Activated CD4-positive, alpha-beta T cell treated with anti-CD3 and anti-CD28 coated beads, Interleukin-2, Interleukin-6, amounts not matched to agents 100 ng/mL and 50 ng/mL, durations not matched to agents 16 hours and 8 hours (primary cell): ENCODE measurements at places on chromosomes 5 and 9.

- no peak for DNase-seq
Measured at GRCh38 chr5:109697339-109697738, 7.6 kb downstream of the MAN2A1 start.

DNA sequence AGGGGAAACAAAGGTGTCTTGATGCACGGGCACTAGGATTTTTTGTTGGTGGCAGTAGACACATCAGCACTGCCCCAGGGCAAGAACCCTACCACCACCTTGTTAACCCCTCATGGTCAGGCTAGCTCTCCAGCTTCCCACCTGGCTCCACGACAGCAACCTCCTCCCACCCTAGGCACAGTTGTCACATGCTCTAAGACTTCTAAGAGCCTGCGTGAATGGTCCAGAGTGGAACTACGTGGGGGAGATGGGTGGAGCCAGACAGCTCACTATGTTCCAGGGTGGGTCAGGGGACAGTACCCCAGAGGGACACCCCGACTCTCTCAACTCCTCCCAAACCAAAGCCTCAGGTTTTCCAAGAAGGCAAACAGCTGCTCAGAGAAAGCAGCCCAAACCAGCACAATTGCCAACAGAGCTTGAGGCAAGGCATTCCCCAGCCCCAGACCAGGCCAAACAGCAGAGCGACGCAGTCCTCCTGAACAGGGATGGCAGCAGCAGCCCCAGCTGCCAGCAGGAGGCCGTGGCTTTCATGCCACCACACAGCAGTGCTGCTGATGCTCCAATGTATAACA is 78.0 kb downstream of the NRG2 start:
- no peak for DNase-seq

- peak; percentile 39 for DNase-seq
Measured at GRCh38 chr5:80127116-80127552, 92.0 kb downstream of the THBS4 start.

- DNase-seq, result no peak
Measured at GRCh38 chr9:100082782-100083181, 16.0 kb downstream of the ERP44 start.

GRCh38 chr5:112379542-112380325 is 39.3 kb downstream of the EPB41L4A start:
- no peak for DNase-seq

DNA sequence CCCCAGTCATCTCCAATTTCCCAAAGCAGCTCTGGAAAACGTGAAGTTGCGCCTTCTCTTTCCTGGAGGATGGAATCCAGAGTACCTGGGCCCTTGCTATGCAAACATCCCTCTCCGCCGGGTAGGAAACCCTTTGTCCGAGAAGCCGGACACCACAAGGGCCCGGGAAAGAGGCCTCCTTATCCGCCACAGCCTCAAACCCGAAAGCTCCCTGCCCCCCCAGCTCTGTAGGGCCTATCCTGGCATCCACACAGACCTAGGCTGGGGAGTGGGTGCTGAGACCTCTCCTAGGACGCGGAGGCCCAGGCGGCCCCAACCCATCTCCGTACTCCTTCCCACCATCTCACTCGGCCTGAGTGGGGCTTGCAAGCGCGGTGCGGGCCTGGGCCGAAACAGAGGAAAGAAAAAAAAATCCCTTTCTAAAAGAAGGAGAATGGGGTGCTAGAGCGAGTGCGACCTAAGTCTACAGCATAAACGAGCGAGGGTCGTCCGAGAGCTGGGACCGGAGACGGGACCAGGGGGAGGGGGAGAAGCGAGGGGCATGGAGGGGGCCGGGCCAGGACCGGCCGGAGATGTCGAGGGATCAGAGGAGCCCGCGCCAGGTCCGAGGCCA is 624 bp downstream of the FBXW11 start:
- peak; percentile 30 for DNase-seq

DNA sequence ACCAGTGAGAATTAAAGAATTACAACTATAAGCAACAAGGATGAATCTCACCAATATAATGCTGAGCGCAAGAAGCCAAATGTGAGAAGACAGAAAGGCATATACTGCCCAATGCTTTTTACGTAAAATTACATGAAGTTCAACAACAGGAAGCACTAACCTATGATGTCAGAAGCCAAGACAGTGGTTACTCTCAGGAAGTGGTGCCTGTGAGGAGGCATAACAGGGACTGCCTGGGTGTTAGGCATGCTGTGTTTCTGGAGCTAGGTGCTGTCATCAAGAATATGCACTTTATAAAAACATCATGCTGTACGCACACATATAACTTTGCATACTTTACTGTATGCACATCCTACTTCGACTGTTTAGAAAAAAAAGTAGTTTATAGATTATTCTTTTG is 30.1 kb downstream of the FRMD3 start:
- DNase-seq, result peak; percentile 3

DNA sequence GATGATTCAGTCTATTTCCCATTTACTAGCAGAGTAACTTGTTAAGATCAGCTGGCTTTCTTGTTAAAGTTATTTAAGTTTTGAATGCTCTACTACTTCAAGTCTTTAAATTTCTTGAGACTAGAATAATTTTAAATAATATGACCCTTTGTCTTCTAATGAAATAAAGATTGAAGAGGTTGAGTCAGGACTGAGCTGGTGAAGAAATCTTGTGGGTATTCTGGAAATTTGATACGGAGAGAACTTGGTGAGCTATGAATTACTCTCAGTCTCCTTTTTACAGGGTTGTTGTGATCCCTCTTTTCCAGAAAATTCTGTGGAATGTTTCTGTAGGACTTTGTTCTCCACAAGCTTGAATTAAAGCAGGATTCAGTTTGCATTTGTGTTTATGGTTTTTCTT is 29.3 kb downstream of the RNF20 start:
- no peak for DNase-seq

GRCh38 chr5:148937830-148938521 is 111.6 kb downstream of the ADRB2 start:
- DNase-seq, result no peak

DNA sequence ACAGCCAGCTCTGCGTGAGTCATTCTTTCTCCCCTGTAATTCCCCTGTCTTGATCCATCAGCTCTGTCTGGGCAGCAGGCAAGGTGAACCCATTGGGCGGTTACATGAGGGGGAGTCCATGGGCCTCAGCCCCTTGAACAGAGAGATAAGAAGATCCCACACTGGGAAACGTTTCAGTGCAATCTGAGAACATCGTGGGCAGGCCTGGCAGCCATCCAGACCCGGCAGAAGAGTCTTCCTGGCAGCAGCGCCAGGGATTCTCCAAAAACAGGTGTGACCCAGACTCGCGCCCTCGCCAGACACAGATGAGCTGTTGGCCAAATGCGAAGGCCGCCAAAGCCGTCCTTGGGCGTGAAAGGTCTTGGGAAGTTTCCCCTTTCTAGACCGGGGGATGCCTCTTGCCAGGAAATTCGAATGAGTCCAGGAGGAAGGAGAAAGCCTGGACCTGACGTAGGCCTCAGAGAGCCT is 6.4 kb upstream of the SLC12A7 start:
- no peak for DNase-seq

GRCh38 chr9:14096258-14096922 is 217.6 kb downstream of the NFIB start:
- DNase-seq, result no peak

DNA sequence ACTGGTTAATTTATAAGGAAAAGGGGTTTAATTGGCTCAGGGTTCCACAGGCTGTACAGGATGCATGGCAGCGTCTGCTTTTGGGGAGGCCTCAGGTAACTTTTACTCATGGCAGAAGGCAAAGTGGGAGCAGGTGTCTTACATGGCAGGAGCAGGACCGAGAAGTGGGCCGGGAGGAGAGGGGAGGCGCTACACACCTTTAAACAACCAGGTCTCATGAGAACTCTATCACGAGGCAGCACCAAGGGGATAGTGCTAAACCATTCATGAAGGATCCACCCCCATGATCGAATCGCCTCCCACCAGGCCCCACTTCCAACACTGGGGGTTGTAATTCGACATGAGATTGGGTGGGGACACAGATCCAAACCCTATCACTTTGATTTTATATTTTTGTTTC is 21.7 kb downstream of the TMEM171 start:
- DNase-seq, result no peak

GRCh38 chr9:130756455-130757152 is 63.0 kb downstream of the EXOSC2 start:
- no peak for DNase-seq

DNA sequence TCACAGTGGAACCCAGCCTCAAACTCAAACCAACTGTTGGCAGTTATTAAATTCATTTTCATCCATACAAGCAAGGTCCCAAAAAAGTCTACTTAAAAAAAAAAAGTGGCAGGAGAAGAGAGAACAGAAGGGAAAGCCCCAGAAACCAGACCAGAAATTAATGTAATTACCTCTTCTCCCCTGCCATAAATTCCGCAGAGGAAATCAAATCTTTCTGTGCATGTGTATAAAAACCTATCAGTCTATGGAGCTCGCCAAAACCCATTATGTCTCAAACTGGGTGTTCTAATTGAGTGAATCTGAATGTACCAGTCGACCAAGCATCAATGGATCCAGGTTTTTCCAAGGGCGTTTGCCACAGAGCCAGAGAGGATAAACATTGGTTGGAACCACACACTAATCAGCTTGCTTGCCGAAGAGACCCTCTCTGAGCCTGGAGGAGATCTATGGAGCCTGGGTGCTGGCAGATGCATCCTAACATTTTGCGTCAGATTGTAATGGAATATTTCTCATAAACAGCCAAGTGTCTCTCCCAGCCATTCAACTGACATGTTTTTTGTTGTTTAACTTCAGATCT is 7.9 kb upstream of the HAND1 start:
- DNase-seq, result no peak

DNA sequence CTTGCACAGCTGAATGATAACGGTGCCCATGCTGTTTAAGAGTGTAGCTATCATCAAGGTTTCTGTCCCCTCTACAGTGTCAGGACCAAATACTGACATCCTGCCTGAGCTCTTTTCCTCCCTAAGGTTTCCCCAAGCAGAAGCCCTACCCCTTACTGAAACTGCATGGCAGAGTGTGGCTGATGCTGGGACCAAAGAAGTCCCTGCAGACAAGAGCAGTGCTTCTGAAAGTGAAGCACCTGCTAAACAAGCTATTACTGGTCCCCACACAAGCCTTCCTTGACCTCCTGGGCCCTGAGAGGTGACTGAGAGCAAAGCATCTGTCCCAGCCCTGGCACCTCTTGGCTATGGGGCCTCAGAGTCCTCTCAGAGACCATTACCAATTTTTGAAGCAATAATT is 56.1 kb downstream of the CFAP90 start:
- DNase-seq, result no peak

GRCh38 chr9:135228983-135229625 is 141.6 kb downstream of the OLFM1 start:
- no peak for DNase-seq

GRCh38 chr5:122356855-122357254 is 44.8 kb downstream of the SNCAIP start:
- DNase-seq, result no peak

GRCh38 chr5:139658928-139659667 is 10.9 kb downstream of the CXXC5 start:
- no peak for DNase-seq

DNA sequence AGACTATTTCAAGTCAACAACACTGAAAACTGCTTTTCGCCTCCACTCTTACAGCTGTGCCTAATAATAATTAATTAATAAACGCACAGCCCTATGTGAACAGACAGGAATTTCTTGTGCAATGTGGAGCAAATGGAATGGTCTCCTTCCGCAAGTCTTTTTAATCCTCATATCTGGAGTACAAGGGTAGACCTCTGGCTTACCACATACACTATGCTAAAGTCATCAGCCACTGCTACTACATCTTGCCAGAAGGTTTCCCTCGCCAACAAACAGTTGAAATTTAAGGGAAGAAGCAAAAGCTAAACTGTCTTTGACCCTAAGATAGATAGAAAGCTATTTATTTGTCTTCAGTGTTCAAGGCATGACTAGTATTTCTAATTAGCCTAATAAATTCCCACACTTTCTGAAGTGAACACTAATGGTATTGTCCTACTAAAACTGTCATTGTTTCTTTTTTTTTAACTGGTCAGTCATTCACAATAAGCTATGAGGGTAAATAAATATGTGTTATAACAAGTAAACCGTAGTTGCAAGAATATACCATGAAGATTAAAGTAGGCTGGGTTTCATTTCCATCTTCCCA is 63.9 kb downstream of the GOLPH3 start:
- DNase-seq, result no peak

DNA sequence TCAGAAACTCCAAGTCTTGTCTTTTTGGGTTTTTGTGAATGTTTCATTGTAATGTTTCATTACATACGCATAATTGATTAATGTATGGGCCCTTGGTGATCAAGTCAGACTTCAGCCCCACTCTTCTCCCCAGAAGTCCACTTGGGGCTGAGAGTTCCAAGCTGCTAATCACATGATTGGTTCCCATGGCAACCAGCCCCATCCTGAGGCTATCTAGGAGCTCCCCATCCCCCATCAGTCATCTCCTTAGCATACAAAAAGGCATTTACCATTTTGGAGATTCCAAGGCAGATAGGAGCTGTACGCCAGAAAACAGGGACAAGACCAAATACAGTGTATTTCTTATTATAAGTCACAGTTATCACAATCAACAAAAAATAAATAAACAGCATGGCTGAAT is 22.9 kb upstream of the SYK start:
- DNase-seq, result no peak

DNA sequence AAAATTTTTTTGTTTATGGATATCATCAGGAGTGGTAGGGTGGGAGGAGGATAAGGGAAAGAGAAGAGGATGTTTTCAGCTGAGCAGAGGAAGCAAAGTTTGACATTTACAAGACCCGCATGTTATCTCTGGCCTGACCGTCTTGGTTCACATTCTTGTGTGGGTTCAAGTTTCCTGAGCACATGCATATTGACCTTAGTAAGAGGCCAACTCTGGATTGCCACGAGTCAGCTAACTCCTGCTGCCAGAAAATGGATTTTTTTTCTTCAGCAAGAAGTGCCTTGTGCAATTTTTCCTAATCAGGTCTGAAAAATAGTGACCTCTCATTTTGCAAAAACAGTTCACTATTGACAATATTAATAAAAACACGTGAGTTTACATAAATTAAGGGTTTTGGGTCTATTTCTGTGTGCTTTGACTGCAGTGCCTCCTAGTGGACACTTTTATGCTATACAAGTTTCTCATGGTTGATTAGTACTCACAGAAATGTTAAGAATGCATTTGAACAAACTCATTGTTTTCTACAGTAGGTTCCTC is 27.1 kb upstream of the BASP1 start:
- peak; percentile 43 for DNase-seq

GRCh38 chr5:1098986-1099597 is 12.8 kb downstream of the SLC12A7 start:
- no peak for DNase-seq

DNA sequence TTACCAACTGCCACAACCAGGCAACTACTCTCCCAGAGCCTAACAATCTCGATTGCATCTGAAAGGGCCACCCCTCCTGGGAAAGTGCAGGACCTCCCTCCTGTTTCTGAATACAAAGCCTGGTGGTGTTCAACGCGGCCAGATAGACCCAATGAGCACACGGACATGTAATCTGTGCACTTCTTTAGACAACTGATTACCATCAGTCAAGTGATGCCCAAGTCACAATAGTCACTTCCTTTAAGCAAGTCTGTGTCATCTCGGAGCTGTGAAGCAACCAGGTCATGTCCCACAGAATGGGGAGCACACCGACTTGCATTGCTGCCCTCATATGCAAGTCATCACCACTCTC is 739 bp downstream of the C9orf72 start:
- DNase-seq, result peak; percentile 75

GRCh38 chr9:126947529-126947928 is 32.9 kb downstream of the RALGPS1 start:
- DNase-seq, result peak; percentile 10
